Sigmoid colon (tissue), 7 donors: ENCODE measurements at places on chromosomes 16 and 17. TPM values are rescaled to one million over a fixed set of nuclear protein-coding genes. Genes with fewer than 3 reads are reported as not detected.

DNA sequence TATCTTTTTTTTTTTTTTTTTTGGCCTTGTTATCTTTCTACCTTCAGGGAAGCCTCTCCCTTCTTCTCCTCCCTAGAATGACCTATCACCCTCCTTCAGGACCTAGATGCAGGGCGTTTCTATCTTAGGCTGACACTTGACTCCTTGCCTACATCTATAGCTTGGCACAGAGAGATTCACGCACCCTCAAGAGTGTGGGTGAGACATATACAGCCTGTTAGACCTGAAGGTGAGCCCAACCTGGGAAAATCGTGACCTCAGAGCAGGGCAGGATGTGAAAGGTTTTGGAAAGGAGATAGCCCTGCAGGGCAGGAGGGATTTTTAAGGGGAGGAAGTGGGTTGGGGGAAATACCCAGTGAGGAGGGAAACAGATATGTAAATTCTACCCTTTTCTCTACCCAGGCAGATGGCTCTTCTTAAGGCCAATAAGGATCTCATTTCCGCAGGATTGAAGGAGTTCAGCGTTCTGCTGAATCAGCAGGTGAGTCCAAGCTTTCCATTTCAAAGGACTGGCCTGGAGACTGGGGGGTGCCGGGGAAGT lies at the start of gene AHSP:
Gene AHSP (plus strand): TSS at position 167 of the 541 bp plus-strand sequence. CDS start 240 bp downstream, at position 407.
- no peak for DNase-seq

GRCh38 chr17:41496803-41497484 lies 7.2 kb upstream of the KRT36 start:
- DNase-seq: no peak

The WSCD1 gene
- 1.6 TPM for total RNA-seq

DNA sequence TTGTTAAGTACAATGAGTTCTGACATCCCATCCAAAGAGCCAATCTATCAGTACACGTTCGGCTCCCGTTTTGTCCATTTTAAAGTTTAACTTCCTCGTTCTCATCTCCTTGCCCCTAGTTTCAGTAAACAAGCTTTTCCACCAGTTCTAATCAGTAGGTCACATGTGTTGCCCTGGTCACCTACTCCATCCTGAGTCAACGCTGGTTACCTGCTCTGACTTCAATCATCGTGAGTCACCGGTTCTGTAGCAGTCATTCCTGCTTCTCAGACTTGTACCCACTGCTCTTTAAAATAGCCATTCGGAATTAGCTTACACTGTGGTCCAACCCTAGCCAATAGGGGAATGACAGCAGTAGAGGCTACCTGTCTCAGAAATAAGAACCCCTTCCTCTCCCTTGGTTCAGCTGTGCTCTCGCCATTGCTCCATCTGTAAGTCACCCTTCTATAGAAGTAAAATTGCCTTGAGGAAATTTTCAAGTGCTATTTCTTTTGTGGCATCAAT lies 191.0 kb downstream of the CPPED1 start:
- DNase-seq: no peak

- no peak for DNase-seq
Measured at GRCh38 chr16:29734786-29735185, 11.0 kb downstream of the C16orf54 start.

The MYH2 gene
- total RNA-seq: 2.8 TPM

GRCh38 chr17:69223809-69224208 lies 4.8 kb downstream of the ABCA10 start:
- DNase-seq: no peak

GRCh38 chr17:75773121-75773807 lies 8.3 kb upstream of the GALK1 start:
- peak; percentile 69 for DNase-seq

DNA sequence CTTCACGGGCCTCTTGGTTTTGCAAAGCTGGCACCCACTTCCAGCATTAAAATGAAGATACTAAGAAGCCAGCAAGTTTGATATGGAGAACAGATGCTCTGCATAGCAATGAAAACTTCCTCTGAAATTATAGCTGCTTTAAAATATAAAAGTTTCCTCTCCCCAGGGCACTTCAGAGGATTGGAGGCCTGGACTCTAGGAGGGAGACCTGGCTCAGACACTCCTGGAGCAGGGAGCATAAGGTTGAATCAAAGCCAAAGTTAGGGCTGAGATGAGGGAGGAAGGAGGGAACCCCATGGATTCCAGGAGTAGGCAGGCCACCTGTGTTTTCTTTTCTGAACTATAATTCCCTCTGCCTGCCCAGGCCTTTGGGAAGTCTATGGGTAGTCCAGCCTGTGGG lies 176.0 kb upstream of the RPL38 start:
- DNase-seq: no peak

DNA sequence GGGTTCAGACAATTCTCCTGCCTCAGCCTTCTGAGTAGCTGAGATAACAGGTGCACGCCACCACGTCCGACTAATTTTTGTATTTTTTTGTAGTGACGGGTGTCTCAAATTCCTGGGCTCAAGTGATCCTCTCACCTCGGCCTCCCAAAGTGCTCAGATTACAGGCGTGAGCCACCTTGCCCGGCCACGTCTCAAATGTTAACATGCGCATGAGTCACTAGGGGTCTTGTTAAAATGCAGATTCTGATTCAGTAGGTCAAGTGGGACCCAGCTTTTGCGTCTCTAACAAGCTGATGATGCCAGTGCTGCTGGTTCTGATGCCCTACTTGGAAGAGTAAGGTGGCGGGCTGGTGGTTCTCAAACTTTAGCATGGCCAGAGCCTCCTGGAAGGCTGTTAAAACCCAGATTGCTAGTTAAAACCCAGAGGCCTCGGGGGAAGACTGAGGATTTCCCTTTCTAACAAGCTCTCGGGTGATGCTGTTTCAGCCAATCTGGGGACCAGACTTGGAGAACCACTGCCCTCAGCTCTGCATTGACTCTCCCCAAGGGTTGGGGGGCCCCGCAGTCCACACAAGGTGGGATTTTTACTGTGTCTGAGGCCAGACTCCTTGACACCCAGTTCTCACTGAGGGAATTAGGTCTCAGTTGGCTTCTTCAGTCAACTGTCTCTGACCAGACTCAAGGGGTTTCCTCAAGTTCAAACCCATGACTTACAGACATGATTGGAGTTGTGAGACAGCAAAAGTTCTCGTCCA lies 17.9 kb downstream of the SCNN1B start:
- no peak for DNase-seq

The METRN gene
- 27.8 TPM for total RNA-seq

DNA sequence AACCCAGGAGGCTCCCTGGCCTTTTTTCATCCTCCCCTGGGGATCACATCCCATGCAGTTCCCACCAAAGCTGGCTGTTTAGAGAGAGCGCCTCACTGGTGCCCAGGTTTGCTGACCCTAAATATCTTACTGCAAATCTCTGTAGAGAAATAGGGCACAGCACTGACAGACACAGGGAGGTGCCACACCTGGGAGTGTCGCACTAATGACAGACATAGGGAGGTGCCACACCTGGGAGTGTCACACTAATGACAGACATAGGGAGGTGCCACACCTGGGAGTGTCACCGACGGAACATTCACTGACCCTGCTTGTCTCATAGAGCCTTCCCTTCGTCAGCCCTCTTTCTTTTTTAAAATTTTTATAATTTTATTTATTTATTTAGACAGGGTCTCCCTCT lies 25.6 kb downstream of the UNK start:
- DNase-seq: no peak

The MAF gene
- 34.2 TPM for total RNA-seq

- no peak for DNase-seq
Measured at GRCh38 chr17:7922269-7922844, 6.3 kb upstream of the RNF227 start.

- DNase-seq: no peak
Measured at GRCh38 chr16:80459966-80460365, 80.8 kb upstream of the DYNLRB2 start.

The TBC1D28 gene
- not detected for total RNA-seq

GRCh38 chr17:9776911-9777310 lies 14.5 kb downstream of the DHRS7C start:
- no peak for DNase-seq

DNA sequence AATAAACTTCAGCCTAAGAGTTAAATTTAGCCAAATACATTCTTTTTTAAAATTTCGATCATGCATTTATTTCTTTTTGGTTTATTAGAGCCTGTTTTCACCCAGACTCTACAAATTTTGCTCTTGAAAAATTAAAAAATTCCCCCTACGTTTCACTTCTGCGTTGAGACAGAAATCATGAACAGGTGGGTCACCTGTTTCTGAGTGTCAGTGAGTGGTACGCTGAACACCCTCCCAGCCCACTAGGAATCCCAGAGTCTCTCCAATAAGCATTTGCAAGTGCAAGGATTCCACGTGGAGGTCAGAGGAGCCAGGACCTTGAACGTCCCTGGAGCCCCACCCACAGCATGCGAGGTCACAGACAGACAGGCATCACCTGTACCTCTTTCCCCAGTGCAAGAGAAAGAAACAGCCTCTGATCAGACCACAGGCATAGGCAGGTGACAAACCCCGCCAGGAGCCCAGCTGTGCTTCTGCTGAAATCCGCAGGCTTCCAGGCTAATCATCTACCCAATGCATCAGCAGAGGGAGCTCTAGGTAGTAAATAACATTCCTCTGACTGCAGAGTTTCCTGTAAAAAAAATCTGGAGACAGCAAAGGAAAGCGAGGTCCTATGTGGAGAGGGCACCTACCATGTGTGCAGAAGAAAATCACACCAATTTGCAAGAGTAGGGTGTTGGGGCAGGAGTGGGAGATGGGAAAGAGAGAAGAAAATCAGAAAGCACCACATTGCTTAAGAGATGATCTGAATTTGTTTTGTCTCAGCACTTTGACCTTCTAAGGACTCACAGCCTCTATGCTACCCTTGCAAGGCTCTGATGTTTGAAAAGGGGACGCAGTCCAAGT lies 5.9 kb upstream of the XYLT1 start:
- no peak for DNase-seq

GRCh38 chr16:49462989-49463371 lies 89.4 kb downstream of the C16orf78 start:
- peak; percentile 43 for DNase-seq

The DYNLRB2 gene
- total RNA-seq: 1.9 TPM

The MPO gene
- not detected for total RNA-seq

DNA sequence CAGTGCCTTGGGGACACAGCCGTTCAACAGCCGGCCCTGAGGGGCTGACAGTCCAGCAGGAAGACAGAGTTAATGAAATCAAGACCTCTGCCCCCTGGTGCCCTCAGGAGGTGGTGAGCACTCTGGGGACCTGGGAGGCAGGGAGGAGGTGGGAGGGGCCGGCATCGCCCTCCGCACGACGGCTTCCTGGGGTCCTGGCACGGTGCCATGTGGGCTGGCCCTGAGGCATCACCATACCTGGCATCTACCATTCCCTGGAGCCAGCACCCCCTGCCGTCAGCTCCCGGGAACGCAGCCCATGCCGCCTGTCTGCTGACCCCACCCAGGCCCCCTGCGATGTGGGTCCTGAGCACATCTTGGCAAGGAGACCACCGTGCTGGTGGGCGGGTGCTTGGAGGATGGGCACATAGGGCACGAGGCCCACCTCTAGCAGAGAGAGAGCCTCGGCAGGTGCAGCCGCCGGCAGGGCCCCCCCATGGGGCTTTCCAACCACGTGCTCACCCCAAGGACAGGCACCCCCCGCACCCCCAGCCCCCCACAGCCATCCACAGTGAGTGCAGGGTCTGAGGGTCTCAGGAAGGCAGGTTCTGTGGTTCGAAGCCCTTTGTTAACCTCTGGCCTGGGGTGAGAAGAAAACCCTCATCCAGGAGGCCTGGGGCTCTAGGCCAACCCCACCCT lies 52.5 kb downstream of the ZFPM1 start:
- no peak for DNase-seq

DNA sequence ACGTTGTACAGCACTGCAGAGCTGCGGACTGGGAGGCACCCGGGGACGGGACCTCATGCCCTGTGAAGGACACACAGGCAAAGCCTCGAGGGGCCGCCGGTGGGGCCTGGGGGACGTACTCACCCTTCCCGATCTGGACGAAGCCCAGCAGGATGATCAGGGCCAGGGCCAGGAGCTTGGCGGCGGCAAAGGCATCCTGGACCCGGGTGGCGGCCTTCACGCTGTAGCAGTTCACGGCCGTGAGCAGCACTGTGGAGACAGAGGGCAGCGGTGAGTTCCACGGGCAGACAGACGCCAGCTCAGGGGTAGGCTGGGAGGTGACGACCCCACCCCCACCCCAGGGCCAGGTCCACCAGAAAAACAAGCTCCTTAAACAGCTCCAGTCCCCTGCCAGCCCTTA lies 17.7 kb downstream of the SLC7A5 start:
- DNase-seq: no peak

GRCh38 chr17:72502371-72503341 lies 381.8 kb downstream of the SOX9 start:
- no peak for DNase-seq
